ENCODE measurements at places on chromosomes 16 and 17.

- no peaks in the 10 kb centered on the region for H3K27me3 ChIP-seq
- H3K4me1 ChIP-seq: no peaks in the 10 kb centered on the region
- no peak overlapping the region for H3K27ac ChIP-seq
Measured at GRCh38 chr17:43114151-43114552, 11.0 kb downstream of the BRCA1 start.

DNA sequence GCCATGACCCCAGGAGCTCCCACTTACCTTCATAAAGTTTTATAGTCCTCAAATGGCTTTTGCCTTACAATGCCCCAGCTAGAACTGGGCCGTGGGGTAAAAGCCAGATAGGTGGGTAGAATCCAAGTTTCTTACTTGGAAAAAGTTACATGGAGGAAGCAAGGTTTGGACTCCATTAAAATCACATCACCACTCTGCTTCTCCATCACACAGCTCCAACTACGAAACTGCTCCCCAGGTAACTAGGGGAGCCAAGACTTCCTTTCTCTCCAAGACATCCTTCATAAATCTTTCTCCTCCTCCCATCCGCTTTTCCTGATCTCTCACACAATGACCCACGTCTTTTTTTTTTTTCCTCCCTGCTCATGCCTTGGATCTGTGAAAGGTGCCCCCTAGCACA, 130.8 kb upstream of the RCVRN start:
- no peaks in the 10 kb centered on the region for H3K36me3 ChIP-seq
- H3K4me1 ChIP-seq: no peaks in the 10 kb centered on the region
- H3K27ac ChIP-seq: no peak overlapping the region
- DNase-seq: no peak
- H3K4me3 ChIP-seq: no peak overlapping the region
- H3K27me3 ChIP-seq: no peaks in the 10 kb centered on the region

DNA sequence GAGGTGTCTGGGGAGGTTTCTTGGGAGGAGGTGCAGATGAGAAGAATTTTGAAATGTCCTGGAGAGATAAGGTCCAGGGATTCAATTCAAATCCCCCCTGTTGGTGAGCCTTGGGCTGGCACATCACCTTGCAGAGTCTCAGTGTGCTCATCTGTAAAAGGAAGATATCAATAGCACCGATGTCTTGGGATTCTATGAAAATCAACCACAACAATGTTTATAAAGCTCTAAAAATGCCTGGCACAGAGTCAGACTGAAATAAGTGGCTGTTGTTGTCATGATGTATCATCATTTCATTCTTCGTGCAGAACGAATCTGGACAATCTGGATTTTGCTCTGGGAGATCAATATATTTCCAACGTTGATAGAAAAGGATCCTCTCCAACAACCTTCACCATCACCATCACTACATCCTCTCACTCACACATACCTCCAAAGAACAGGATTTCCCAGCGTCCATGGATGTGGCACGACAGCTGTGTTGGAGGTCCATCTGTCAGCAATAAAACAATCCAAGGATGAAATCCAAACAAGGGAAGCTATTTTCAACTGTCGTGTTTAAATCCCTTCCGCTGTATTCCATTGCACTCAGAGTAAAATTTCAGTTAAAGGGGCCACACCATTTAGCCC, 393.7 kb upstream of the DYNLRB2 start:
- no peaks in the 10 kb centered on the region for H3K36me3 ChIP-seq
- H3K27me3 ChIP-seq: no peaks in the 10 kb centered on the region
- H3K27ac ChIP-seq: no peak overlapping the region
- no peak overlapping the region for H3K4me3 ChIP-seq
- H3K4me1 ChIP-seq: peaks cover 4% of the 10 kb centered on the region

DNA sequence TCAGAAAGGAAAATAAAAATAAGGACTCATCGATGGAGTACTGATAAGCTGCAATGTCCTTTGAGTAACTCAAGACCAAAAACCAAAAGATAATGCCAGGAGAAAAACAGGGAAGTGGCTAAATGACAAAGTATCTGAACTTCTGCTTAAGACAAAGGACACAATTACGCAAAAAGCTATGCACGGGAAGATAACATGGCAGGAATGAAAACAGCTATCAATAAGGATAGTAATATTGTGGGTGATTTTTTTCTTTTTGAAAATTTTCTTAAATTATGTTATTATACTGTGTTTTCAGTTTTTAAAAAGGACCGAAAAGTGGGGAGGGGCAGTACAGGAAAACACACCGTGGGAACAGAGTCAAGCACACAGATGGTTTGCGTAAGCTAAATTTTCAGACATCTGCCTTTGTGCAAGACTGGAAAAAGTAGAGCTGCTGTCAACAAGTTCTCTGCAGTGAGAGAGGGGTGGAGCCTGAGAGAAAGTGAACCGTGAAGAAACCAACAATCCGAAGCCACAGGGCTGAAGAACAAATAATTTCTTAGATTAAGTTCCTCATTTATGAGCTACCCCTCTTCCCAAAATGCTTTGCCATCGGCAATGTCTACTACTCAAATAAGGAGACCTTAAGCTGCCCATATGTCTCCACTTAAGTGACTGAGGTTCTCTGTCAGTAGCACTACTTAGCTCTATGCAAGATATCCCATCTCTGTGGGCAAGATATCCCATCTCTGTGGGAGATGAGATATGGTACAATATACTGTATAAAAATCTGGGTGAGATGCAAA, 99.9 kb upstream of the CORO6 start:
- H3K27me3 ChIP-seq: no peaks in the 10 kb centered on the region
- H3K27ac ChIP-seq: no peak overlapping the region
- H3K4me3 ChIP-seq: no peak overlapping the region
- peaks cover 19% of the 10 kb centered on the region for H3K4me1 ChIP-seq

GRCh38 chr17:9676084-9676483, 30.8 kb downstream of the USP43 start:
- H3K27ac ChIP-seq: no peak overlapping the region
- H3K4me3 ChIP-seq: no peak overlapping the region
- DNase-seq: no peak
- no peaks in the 10 kb centered on the region for H3K36me3 ChIP-seq
- no peaks in the 10 kb centered on the region for H3K27me3 ChIP-seq

GRCh38 chr17:12730931-12731521, 58.3 kb upstream of the ARHGAP44 start:
- H3K4me3 ChIP-seq: no peak overlapping the region
- no peaks in the 10 kb centered on the region for H3K36me3 ChIP-seq
- peaks cover 25% of the 10 kb centered on the region for H3K27me3 ChIP-seq

DNA sequence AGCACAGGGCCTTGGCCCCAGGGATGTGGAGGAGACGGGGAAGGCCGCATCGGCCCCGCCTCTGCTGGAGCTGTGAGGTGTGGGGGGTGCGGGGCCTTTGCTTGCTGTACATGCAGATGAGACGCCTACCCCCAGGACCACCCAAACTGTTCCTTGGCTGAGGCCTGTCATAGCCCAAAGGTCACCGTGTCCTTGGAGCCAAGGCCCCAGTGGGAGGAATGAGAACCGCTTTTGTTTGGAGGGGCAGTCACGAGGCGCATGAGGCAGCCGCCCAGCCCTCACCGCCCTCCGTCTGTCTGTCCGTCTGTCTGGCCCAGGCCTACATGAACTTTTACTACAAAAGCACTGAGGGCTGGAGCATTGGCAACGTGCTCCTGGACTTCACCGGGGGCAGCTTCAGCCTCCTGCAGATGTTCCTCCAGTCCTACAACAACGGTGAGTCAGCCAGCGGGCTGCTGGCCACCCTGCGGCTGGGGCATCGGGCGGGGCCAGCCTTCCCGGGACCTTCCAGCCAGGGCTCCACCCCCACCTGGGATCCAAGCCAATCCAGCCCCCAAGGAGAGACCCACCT, 8.8 kb downstream of the TAX1BP3 start:
- H3K27me3 ChIP-seq: no peaks in the 10 kb centered on the region
- H3K27ac ChIP-seq: no peak overlapping the region
- no peak for DNase-seq

DNA sequence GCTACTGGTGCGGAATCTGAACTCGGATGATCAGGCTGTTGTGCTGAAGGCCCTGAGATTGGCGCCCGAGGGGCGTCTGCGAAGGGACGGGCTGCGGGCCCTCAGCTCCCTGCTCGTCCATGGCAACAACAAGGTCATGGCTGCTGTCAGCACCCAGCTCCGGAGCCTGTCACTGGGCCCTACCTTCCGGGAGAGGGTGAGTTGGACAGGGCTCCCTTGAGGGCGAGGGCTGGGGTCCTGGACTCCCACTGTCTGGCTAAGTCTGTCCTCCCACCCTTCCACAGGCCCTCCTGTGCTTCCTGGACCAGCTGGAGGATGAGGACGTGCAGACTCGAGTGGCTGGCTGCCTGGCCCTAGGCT, 16.7 kb upstream of the CTCF start:
- DNase-seq: no peak
- no peaks in the 10 kb centered on the region for H3K4me1 ChIP-seq
- no peak overlapping the region for H3K27ac ChIP-seq
- H3K36me3 ChIP-seq: no peaks in the 10 kb centered on the region
- no peaks in the 10 kb centered on the region for H3K27me3 ChIP-seq
- no peak overlapping the region for H3K4me3 ChIP-seq

DNA sequence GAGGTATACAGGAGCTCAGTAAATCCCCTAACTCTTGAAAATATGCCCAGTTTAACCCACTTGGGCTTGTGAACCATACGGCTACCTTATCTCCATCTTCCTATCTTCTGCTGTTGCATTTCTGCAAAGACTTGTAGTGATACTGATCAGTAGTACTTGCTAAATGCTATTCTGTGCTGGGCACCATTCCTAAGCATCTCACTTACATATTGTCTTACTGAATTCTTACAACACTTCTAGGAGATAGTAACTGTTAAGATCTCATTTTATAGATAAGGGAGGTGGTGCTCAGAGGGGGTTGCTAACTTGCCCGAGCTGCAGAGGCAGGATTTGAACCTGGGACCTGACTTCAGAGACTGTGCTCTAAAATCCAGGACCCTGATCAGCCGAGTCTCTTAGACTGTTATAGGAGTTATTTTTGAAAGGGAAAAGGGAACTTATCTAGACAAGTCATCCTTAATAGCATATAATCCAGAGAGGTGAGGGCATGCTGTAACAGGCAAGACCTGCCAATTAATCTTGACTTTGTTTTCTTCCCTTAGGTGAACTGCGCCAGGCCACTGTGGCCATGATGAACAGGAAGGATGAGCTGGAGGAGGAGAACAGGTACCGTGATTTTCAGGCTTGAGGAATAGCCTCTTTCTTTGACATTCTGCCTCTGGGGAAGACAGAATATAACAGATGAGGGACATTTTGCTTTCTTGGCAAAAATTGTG, 149.7 kb downstream of the SNX29 start:
- DNase-seq: no peak
- H3K27me3 ChIP-seq: no peaks in the 10 kb centered on the region
- no peaks in the 10 kb centered on the region for H3K36me3 ChIP-seq
- H3K27ac ChIP-seq: no peak overlapping the region
- H3K4me3 ChIP-seq: no peak overlapping the region

- H3K4me3 ChIP-seq: no peak overlapping the region
- peaks cover 5% of the 10 kb centered on the region for H3K4me1 ChIP-seq
- peaks cover 34% of the 10 kb centered on the region for H3K36me3 ChIP-seq
- no peak for DNase-seq
- no peak overlapping the region for H3K27ac ChIP-seq
Measured at GRCh38 chr16:30780549-30780948, 6.5 kb downstream of the ZNF629 start.

DNA sequence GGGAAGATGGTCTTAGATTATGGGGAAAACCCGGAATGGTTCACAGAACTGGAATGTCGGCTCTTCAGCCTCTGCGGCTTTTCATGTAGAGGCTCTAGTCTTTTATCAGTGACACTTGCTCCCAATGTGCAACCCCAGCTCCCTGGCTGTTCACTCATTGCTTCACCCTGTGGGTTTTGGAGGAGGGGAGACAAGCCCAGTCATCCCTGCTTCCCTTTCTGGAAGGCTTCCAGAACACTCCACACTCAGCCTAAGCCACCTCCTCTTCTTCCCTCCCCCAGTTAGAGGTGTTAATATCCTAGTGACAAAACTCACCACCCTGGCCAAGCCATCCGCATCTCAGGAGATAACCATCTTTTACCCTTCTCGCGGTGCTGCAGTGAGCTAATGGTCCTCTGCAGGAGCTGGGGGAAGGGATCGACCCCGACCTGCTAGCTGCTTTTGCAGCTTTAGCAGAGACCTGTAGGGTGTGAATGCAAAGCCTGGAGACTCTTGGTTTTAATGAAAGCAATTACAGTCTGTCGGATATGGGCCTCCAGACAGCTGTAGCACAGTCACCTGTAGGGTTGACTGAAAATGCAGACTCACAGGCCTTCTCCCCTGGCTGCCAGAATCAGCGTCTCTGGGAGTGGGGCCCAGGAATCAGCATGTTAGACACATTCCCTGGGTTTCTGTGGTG, 24.3 kb upstream of the LASP1NB start:
- H3K4me1 ChIP-seq: peaks cover 18% of the 10 kb centered on the region
- H3K4me3 ChIP-seq: no peak overlapping the region
- H3K36me3 ChIP-seq: peaks cover 17% of the 10 kb centered on the region
- H3K27me3 ChIP-seq: no peaks in the 10 kb centered on the region

DNA sequence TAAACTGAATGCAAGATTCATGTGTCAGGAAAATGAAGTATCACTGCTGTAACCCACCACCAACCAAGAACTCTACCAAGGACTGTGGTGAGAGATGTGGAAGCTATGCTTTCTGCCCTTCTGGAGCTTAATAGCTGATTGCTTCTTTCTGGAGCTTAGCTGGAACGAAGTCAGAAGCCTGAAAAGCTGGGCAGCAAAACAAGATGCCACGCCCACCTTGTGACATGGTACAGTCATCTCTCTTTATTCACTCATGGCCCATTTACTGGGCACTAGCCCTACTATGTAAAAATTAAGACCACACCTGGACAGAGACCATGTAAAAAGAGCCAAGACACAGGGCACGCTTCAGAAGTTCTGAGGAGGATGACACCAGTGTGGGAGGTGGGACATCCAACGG, 48.1 kb downstream of the TEX2 start:
- no peak for DNase-seq
- no peak overlapping the region for H3K4me3 ChIP-seq
- peaks cover 26% of the 10 kb centered on the region for H3K36me3 ChIP-seq
- no peaks in the 10 kb centered on the region for H3K27me3 ChIP-seq

Measured in SJCRH30 (cell line).